ENCODE measurements at places on chromosomes 4 and X.

DNA sequence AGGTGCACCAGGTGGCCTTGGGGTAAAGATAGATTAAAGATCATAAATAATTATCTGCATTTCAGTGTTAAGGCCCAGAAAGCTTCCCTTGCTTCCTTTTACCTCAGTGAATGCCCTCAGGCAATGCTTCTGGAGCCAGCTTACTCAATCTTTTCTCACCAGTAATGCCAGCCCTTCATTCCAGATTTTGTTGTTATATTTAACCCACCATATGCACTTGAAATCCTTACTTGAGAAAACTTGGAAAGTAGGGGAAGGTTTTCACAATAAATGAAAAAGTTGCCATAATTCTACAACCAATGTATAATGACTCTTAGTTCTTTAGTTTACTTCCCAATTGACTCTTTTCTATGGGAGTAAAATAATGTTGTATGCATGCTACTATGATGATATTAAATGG is 17.1 kb upstream of the PBDC1 start:
- no peak for DNase-seq

DNA sequence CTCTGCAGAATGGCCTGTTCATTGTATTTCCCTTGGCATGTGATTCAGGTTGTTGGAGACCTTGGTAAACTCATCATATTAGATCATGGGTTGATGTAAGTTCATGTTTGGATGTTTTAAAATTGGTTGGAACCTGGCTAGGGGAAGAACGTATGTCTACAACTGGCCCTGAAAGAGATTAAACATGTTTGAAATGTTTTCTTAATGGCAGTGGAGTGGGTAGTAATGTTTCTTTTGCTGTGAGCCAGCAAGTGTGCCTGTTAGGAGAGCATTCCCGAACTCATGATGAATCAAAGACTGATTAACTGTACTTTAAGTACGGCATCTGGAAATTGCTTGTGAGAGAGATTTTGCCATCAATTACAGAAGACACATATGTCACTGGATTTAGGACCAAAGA is 44.5 kb upstream of the SLC4A4 start:
- no peak for DNase-seq

DNA sequence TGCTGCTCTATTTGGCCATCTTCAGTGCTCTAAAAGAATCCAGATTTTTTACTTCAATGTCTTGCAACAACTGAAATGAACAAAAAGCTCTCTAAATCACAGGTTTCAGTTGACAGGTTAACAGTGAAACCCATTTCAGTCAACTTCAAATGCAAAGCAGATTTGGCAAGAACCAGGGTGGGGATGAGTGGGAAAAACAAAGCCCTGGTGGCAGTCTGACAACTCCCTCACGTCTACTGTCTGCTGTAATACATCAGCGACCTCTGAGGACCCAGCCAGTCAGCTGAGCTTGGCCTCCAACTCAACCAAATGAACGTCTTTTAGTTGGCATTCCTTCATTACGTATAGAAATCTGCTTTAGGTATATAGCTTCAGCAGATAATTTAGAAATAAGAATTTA is 95.8 kb downstream of the COL25A1 start:
- DNase-seq = no peak

DNA sequence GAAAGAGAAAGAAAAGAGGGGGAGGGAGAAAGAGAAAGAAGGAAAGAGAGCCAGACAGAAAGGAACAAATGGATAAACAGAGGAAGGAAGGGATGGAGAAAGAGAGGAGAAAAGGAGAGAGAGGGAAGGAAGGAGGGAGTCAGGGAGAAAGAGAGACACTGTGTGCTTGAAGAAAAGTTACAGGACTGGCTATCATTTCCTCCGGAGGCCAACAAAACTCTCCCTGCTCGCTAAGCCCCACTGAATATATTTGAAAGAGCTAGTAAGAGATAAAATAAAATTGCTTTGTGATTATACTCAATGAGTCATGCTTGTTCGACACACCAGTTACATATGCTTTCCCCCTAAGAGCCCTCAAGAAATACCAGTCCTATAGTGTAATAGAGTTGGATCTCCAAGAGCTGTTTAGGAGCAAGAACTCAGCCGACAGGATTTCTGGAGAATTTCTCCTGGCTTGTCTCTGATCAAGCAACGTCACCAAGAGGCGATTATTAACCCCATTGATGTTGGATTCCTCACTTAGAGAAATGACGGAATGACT is 102.2 kb downstream of the MXRA5 start:
- no peak for DNase-seq

- no peak for DNase-seq
Measured at GRCh38 chr4:15884666-15885065, 53.9 kb downstream of the FGFBP1 start.

GRCh38 chrX:20666331-20666730 is 399.6 kb upstream of the RPS6KA3 start:
- DNase-seq = no peak

- no peak for DNase-seq
Measured at GRCh38 chr4:76856243-76857073, 41.5 kb downstream of the SOWAHB start.

DNA sequence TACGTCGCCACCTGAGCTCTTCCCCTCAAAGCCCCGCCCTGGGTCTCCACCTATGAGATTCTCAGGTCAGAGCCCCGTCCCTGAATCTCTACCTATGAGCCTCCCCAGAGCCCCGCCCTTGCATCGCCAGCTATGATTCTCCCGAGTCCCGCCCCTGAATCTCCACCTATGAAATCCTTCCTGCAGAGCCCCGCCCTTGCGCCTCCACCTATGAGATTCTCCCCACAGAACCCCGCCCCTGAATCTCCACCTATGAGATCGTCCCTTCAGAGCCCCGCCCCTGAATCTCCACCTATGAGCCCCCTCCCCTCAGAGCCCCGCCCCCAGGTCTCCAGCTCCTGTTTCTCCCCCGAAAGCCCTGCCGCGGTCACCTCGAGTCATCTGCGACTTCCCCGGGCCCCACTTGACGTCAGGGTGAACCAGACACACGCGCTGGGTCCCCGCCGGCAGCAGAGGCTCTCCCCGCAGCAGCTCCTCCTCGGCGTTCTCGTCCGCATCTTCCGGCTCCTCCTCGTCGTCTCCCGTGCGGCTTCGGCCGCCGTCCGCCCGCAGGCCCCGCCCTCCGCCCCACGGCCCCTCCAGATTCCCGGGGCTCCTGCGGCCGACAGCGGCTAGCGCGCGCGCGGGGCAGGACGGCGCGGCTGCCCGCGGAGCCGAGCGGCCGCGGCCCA is 393 bp downstream of the GTPBP6 start:
- peak; percentile 85 for DNase-seq

DNA sequence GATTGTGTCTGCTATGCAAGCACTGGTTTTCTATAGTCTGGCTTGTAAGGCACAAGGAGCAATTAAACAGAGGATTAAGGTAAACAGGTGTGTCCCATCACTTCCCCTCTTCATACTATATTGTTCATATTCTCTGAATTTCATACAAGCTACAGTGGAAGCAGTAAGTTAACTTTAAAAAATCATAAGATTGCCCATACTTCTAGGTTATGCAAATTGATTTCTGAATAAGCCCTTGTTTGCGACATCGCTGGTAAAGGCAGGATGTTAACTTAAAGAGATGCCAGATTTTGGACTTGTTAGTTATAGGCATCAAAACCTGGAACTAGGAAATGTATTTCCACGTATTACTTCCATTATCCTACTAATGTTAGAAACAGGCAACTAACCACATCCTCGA is 1.0 kb upstream of the TMEM131L start:
- no peak for DNase-seq

GRCh38 chr4:89538886-89539285 is 231.3 kb upstream of the GPRIN3 start:
- no peak for DNase-seq

DNA sequence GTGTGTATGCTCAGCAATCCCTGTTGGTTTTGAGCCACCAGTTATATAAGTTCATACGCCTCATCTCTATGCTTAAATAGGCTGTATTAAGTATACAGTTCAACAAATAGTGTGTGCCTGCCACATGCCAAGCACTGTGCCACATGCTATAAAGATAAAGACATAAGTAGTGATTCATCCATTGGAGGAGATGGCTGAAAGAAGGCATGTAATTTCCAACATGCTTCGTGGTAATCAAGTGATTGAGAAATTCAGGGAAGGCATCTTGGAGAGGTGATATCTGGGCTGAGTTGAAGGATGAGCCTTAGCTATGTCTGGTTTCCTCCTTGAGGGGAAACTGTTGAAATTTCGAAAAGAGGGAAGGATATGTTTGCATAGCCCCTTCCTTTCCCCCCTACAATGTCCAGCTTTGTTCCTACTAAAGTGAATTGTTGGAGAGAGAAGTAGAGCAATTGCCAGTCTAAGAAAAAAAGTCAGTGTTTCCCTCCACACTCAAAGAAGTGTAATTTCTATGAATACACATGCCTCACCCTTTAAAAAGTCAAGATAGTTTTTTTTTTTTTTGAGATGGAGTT is 96.5 kb downstream of the ARHGAP10 start:
- no peak for DNase-seq

GRCh38 chr4:5883916-5884315 is 9.0 kb downstream of the CRMP1 start:
- DNase-seq = no peak

Data from stimulated activated CD8-positive, alpha-beta memory T cell treated with anti-CD3 and anti-CD28 coated beads, Interleukin-7, amount 100 ng/mL, for 1 hour (primary cell).